Germinal center (tissue), 1 donor: ENCODE measurements at places on chromosomes 6 and 20.

- DNase-seq, result no peak
Observed at GRCh38 chr6:20789162-20789561, 254.9 kb downstream of the CDKAL1 start.

DNA sequence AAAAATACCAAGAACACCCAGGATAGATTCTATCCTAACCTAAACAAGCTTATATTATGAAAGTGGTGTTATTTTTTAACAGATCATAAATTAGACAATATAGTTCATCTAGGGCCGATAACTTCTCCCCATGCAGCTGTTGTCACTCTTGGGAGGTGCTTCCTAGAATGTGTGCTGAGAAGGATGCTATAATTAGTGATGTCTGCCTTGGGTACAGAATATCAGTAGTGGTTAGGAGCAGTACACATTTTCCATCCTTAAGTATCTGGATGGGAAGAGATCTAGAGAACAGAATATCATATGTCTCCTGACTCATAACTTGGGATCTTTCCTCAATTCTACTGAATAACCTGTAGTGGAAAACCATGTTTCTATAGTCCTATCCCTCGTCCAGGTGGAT lies 214.5 kb downstream of the BCKDHB start:
- DNase-seq, result no peak

- no peak for DNase-seq
Observed at GRCh38 chr6:161233986-161234661, 39.7 kb downstream of the AGPAT4 start.

GRCh38 chr6:116629563-116629981 lies 13.3 kb downstream of the RSPH4A start:
- no peak for DNase-seq

DNA sequence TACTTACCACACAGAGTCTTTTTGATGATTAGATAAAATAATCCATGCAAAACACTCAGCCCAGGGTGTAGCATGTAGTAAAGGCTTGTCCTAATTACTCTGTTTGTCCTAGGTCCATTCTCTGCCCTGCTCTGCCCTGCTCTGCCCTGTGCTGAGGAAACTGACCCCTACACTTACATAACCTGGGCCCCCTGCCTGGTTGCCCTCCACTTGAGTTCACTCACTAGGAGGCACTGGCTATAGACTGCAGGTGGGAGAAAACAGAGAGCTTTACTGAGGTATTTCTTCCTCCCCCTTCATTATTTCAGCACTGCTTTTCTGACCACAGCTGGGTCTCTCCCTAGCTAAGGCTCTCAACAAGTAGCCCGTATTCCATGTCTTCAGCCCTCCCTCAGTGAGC lies 70.9 kb upstream of the TBX18 start:
- DNase-seq, result no peak

- DNase-seq, result no peak
Observed at GRCh38 chr20:38117635-38118034, 47.4 kb downstream of the TGM2 start.

DNA sequence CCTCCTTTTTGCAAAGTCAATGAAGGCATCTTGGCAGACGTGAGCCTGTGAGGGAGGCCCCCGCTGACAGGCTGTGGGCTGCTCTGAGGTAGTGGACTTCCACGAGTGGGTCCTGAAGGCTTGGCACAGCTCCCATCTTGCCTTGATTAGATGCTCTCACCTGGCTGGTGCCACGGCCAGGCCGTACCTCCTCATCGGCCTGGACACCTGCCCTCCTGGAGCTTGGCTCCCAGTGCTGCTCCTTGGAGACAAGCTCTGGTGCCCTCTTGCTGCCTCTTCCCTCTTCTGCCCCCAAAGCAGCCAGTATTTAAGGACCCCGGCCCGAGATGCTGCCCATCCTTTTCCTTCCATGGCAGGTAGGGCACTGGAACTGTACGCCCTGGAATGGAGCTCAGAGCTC lies 93.5 kb downstream of the ERMARD start:
- no peak for DNase-seq

DNA sequence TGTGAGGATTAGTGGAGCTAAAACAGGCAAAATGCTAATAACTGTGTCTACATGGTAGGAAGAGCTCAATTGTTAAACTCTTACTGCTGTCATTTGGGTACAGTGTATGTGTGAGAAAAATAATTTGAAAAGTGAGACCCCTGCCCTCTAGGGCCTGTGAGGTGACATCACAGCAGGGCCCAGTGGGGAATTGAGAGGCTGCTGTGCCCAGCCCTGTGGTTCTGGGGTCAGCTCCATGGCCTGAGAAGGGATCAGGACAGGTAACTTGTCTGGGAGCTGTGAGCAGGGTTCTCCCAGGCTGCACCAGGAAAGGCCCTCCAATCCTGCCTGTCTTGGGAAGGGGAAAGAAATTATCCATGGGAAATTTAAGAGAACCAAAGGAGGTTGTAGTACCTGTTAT lies 1.3 kb downstream of the SIRPB1 start:
- DNase-seq, result peak; percentile 1

DNA sequence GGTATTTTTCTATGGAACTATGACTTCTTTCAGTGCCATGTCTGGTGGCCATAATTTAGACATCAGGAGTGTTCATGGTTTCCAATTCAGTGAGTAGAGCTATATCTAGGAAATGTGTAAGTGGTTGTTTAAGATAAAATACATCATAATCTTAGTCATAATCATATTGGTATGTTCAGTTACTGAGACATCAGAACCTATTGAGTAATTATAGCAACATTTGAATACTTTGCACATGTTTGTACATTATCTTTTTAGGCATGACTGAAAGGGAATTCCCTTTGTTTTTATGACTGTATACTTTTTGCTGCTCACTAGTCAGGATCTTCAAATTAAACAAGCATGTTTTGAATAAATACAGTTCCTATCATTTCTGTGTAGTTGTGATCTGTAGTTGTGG lies 64.0 kb downstream of the STXBP5 start:
- no peak for DNase-seq

GRCh38 chr6:150361876-150362275 lies 6.9 kb upstream of the IYD start:
- no peak for DNase-seq

GRCh38 chr20:44541992-44542391 lies 20.1 kb upstream of the SERINC3 start:
- DNase-seq, result no peak

DNA sequence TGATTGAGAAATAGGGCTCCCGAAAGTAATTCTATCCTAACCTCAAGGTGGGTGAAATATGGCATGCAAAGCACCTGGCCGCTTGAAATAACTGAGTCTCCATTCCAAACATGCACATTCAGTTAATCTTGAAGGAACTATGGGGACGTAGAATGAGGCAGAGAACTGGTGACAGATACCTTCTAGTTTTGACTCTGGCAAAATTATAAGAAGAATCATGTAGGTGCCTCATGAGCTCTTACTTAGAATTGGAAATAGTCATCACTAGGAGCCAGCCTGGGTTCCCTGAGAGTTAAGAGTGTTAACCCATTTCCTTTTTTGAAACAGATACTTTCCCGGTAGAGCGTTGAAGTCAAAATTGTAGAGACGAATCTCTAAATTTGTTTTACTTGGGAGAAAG lies 49.3 kb downstream of the RPF2 start:
- DNase-seq, result no peak

DNA sequence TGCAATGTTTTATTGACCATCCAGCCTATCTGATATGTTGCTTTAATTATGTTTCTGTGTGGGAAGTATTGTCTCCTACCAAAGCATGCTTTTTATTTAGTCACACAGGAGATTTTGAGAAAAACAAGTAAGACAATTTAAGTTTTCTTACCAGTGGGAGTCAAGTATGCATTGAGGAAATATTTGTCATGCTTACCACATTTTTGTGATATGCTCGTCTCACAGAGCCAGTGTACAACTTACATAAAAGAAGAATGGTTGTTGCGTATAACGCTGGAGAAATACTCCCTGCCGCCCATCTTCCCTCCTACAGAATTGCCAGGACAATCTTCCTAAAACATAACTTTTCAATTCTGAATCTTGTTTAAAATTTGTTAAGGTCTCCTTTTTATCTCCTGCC lies 37.1 kb upstream of the FILIP1 start:
- DNase-seq, result no peak

GRCh38 chr6:142953373-142954273 lies 8.6 kb upstream of the HIVEP2 start:
- no peak for DNase-seq

DNA sequence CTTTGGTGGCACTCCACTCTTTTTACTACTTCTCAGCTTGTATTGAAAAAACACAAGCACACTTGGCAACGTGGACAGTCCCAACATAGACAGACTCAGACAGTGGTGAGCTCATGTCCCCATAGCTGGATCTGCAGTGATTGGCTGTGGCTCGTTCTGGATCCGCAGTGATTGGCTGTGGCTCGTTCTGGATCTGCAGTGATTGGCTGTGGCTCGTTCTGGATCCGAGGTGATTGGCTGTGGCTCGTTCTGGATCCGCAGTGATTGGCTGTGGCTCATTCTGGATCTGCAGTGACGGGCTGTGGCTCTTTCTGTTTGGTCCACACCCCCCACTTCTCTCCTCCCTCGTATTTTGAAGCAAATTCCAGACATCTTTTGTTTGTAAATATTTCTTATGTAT lies 28.0 kb downstream of the OSBPL2 start:
- no peak for DNase-seq

GRCh38 chr6:93218096-93218495 lies 201.3 kb downstream of the EPHA7 start:
- no peak for DNase-seq

- no peak for DNase-seq
Observed at GRCh38 chr6:723540-723939, 30.6 kb upstream of the EXOC2 start.

- no peak for DNase-seq
Observed at GRCh38 chr20:25237610-25238318, 10.1 kb upstream of the PYGB start.

- DNase-seq, result no peak
Observed at GRCh38 chr6:86756640-86757229, 180.6 kb upstream of the HTR1E start.

- DNase-seq, result peak; percentile 27
Observed at GRCh38 chr6:37819802-37820717, 533 bp downstream of the ZFAND3 start.

- no peak for DNase-seq
Observed at GRCh38 chr20:62216636-62217566, 3.2 kb downstream of the HRH3 start.

- peak; percentile 46 for DNase-seq
Observed at GRCh38 chr20:43751167-43752050, 24.6 kb upstream of the GTSF1L start.

DNA sequence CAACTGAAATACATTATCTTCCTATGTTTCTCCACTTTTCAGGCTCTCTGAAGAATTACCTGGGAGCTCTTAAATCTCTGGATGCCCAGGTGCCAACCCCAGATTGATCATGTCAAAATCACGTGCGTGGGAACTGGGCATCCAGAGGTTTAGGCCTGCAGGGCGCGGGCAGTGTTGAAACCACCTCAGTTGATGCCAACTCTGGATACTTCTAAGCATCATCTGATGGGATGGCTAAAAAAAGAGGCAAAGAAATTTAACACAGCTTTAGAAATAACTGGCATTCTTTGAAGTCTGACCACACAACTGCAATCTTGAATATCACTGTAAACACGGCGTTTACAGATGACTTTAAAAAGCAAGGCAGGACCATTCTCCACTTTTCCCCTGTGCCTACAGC lies 41.9 kb downstream of the PTGIS start:
- no peak for DNase-seq

- no peak for DNase-seq
Observed at GRCh38 chr6:119128252-119128912, 49.9 kb upstream of the FAM184A start.

- DNase-seq, result no peak
Observed at GRCh38 chr6:45586216-45587171, 208.8 kb upstream of the SUPT3H start.

DNA sequence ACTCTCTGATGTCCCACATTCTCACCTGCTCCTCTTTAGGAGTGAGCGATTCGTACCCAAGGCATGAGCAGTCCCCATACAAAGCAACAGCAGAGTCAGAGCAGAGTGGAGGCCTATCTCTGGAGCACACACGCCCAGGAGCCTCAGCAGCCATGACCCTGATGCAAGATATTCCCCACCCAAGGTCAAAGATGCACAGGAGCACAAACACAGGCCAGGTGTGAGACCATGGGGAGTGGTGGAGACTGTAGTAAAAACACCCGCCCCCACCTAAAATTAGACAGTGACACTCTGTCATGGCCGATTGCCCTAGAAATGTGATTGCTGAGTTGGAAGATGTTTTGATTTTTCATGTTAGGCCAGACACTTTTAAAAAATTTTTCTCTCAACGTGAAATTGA lies 21.4 kb downstream of the RRBP1 start:
- no peak for DNase-seq

DNA sequence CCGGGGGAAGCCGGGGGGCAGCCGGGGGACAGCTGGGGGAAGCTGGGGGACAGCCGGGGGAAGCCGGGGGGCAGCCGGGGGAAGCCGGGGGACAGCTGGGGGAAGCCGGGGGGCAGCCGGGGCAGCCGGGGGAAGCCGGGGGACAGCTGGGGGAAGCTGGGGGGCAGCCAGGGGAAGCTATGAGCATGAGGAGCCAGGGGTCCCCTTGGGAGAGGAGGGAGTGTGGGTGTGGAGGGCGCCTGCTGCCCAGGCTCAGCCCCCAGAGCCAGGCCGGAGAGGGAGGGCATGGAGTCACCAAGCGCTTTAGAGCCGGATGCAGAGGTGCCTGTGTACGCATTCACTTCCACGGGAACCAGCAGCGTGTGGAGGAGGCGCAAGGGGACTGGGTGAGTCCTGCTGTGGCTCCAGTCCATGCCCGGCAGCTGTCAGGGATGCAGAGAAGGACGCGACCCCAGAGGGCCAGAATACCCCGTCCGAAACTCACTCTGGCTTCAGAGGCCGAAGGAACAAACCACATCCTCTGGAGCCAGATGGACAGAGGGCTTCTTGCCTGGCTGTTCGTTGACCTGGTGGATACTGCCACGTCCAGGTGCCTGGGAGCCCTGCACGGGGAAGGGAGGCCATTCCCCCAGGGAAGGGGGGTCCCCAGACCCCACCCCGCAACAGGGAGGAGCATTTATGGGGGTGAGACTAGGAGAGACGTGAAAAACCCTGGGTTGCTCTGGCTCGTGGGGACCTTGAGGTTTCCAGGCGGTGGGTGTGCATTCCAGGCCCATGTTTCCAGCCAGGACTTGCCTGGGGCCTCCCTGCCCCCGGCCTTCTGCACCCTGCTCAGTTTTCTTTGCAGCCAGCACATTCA lies 26.5 kb upstream of the DACT2 start:
- no peak for DNase-seq

DNA sequence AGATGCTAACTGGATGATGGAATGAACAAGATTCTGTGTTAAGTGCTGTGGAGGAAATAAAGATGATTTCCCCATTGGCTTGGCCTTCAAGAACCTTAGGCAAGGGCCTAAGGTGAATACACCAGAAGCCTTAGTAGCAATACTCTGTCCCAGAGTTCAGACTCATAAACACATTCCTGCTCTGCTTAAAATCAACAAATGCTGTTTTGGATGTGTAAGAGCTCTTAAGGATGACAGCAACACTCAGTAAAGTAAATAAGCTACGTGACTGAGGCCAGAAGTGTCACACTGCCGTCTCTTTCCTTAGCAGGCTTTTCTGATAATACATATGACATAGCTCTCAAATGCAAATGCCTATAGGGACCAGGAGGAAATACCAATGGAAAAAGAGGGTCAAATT lies 90.6 kb downstream of the EYA2 start:
- no peak for DNase-seq
